ENCODE measurements at places on chromosomes 16 and 17. TPM values are rescaled to one million over a fixed set of nuclear protein-coding genes. Genes with fewer than 3 reads are reported as not detected.
A peak's percentile ranks its signal among the peaks of the same experiment; 100 is the strongest.

PRAC2 gene
- polyA plus RNA-seq = not detected

CDRT15L2 gene
- polyA plus RNA-seq = not detected

ABCA10 gene
- polyA plus RNA-seq = 15.4 TPM

CDH1 gene
- 2.5 TPM for polyA plus RNA-seq

DNA sequence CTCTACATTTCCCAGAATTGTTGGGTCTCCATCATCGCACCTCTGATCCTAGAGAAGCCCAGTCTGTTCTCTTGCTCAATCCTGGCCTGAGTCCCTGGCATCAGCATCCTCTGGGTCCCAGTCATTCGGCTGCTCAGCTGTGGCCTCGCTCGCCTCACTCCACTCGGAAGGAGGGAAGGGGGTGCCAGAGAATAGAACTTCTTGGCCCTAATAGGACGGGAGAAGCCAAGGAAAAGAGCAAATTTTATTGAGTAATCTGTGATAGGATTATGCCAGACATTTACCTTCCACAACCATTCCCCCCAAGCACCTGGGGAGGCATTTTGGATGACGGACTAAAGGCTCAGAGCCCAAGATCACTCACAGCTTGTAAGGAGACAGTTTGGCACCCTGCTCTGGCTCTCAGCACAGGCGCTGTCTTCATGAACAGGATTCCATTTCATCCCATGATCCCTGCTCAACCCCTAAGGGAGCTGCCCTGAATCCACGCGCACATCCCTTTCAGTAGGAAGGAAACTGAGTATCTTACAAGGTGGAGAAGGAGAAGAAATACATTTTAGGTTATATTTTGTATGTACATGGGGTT lies 498 bp upstream of the CLEC10A start:
- DNase-seq = peak; percentile 20

GRCh38 chr16:22670551-22671041 lies 143.4 kb upstream of the HS3ST2 start:
- DNase-seq = peak; percentile 30

GRCh38 chr17:82837586-82838320 lies 2.1 kb downstream of the ZNF750 start:
- no peak for DNase-seq

DNA sequence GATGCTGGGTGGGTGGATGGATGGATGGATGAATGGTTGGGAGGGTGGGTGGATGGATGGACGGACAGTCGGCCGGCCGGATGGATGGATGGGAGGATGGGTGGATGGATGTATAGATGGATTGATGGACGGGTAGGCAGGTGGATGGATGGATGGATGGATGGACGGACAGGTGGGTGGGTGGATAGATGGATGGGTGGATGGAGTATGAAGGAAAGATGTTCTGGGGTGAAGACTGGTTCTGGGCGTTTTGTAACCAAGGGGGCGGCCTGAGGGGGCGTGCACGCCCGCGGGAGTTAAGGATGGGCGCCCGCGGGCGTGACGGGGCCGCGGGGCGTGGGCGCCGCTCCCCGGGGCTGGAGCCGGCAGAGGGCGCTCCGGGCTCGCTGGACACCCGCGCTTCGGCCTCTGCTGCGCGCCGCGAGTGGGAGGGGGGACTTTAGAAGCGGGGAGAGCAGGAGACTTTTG lies at the start of gene NECAB2:
Gene NECAB2 (plus strand): TSS at position 407 of the 468 bp plus-strand sequence. CDS start 405 bp downstream, outside the sequence.
- no peak for DNase-seq

DNA sequence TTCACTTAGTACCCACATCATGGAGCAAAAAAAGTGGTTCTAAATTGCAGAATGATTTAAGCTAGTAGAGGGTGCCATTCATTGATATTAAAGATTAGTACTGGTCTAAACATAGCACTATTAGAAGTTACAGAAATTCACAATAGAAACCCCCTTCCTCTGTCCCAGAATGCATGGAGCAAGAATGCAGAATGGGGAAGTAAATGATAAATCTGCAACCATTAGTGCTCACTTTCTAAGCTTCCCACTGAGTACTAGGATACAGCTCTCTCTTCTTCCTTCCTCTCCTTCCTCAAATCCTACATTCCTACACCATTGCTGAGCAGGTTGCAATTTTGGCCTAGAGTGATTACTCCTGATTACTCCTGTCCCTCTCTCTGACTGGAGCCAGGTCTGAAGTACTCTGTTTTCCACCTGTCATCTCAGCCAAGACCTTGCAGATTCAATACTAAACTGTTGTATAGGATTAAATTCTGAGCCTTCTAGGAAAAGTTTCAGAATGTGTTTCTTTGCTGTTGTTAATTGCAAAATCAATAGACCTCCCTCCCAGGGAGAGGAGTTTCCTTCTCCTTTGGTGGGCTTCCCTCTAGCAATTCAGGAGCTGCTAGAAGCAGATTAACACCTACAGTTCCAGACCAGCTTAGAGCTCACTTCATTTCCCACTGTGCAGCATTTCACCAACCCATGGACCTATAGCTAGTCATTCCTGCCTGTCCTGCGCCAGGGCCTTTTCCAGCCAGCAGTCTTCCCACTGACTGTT lies 165.5 kb upstream of the TBX2 start:
- no peak for DNase-seq

DNA sequence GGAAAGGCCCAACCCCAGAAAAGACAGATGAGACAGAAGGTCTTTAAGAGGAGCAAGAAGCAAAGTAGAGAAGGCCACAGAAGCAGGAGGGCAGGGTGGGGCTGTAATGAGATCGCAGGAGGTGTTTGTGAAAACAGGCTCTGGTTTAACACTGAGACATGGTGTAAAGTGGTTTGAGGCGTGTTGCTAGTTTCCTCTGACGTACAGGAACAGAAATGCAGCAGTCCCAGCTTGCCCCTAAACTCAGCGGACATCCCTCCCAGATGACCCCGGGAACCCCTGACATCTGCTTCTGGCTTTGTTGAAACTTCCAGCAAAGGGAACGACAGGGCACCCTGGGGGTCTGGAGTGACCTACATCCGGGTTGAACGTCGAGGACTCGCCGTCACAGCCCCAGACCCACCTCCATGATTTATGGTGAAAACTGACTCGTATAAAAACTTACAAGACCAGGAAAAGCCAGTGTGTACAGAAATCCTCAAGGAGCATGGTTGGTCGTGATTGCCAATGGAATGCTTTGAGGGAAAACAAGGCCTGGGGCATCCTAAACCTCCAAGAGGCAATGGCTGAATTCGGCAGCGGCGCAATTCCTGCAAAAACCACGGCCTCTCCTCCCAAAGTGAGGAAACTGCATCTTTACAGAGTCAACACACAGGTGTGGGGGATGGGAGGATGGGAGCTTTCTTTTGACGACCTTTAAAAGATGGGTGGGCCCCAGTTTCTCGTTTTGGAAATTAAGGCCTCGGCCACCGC lies 25.8 kb downstream of the LITAF start:
- no peak for DNase-seq

GRCh38 chr17:76433693-76434092 lies 19.3 kb downstream of the UBE2O start:
- no peak for DNase-seq

DNA sequence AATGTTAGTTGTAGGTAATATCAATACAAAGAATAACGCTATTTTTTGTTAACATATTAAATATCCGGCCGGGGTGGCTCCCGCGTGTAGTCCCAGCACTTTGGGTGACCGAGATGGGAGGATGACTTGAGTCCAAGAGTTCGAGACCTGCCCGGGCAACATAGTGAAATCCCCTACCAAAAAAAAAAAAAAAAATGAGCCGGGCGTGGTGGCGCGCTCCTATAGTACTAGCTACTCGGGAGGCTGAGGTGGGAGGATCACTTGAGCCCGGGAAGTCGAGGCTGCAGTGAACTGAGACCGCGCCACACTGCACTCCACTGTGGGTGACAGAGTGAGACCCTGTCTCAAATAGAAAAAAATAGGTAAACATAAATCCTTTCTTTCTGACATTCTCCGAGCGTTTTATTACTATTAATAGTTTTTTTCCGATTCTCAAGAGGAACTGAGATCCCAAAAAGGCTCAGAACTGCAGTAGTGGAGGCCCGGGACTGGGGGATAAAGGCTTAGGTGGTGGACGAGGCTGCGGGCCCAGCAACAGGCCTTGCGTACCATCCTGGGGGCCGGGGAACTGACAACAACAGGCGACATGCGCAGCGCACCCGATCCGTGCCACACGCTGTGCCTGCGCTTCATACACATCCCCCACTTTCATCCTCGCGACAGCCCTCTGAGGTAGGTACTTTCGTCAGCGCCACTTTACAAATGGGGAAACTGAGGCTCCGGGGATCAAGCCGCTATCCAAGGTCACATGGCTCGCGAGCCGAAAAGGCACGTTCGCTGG lies 919 bp downstream of the N4BP1 start:
- peak; percentile 36 for DNase-seq

- DNase-seq = no peak
These were observed 6.3 kb downstream of the ATP2A3 start for GRCh38 chr17:3957735-3958599.

GRCh38 chr16:68774982-68775634 lies 38.0 kb downstream of the CDH1 start:
- no peak for DNase-seq

- DNase-seq = no peak
These were observed 63.6 kb downstream of the ZNF652 start for GRCh38 chr17:49298371-49298976.
